NCI-H1092 (cell line): ENCODE measurements at places on chromosomes 12 and 14.

DNA sequence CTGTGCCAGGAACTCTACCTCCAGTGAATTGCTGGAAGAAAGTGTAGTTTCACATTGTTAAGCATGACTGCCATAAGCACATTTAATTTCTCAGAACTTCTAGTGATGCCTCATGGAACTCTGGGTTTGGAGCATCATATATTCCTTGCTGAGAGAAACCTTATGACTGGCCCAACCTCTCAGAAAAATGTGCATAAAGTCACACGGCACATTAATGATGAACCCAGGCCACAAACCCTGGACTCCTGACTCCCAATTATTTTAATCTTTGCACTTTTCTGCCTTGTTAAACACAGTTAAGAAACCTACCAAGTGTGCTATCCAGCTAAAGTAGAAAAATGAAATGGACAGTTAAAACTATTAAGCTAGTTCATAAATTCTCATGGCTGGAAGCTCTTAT lies 5.6 kb downstream of the TCP11L2 start:
- no peak for DNase-seq

DNA sequence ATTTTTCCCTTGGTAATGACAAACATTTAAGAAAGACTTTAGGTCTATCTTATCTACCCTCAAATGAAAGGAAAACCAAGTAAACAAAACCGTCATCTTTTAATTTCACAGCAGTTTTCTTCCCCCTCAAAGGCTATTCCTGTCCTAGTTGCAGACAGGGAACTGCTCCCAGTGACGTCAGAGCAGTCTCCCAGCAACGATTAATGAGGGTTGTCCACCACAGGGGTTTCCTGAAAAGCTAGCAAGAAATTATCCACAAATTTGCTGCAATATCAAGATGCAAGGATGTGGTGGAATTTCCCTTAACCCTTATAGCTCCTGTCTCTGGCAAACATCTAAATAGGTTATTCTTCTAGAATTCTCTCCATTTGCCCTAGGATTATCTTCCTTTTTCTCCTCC lies 89.1 kb upstream of the STAC3 start:
- DNase-seq, result no peak

DNA sequence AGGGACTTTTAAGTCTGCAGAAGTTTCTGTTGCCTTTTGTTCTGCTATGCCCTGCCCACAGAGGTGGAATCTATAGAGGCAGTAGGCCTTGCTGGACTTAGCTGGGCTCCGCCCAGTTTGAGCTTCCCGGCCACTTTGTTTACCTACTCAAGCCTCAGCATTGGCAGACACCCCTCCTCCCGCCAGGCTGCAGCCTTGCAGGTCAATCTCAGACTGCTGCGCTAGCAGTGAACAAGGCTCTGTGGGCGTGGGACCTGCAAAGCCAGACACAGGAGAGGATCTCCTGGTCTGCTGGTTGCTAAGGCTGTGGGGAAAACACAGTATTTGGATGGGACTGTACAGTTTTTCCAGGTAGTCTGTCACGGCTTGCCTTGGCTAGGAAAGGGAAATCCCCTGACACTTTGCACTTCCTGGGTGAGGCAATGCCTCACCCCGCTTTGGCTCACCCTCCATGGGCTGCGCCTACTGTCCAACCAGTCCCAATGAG lies 43.7 kb downstream of the CCDC59 start:
- DNase-seq, result no peak

DNA sequence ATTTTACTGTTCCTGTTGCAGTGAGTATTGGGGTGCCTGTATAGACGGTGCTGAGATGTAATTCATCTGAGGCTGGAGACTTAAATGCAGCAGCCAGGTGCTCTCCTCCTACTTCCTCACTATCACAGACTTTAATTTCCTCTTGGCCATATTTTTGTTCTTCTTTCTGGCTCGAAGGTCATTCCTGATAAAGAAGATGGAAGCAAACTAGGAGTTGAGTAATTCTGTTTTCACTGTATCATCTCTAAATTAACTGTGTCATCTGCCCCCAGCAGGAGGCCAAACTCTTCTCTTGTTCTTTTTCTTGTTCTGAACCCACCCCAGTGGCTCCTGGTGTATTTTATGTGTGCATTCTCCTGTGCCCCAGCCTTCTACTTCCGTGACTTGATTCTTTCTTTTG lies 141.7 kb upstream of the ARHGAP5 start:
- no peak for DNase-seq

DNA sequence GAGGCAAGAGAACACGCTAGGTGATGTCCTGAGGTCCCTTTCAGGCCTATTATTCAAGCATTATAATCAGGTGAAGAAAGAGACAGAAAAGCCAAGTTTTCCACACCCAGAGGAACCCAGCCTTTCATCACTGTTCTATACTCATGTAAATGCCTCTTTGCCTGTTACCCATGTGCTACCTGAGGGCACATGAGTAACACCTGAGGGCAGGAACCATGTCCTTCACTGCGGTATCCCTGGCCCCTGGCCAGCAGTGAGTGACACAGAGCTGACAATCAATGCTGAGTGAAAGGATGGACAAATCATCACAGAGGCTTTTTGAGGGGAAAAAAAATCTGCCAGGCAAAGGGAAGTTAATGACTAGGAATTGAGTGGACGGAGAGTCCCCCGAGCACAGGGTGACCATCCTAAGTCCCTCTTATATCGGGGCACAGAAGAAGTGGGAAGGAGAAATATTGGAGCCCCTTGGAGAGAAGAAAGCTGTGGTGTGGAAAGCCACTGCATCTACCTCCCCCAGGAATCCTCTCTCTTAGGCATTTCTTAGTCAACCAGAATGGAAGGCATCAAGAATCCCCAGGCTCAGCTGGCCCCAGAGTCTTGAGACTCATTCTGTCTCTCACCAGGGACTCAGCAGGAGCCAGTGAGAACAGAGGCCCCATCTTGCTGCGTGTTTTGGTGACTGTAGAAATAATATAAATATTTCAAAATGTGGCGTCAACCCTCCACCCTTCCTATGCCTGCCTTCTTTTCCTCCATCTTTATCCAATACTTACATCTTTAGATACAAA lies 212.9 kb downstream of the DPF3 start:
- no peak for DNase-seq

DNA sequence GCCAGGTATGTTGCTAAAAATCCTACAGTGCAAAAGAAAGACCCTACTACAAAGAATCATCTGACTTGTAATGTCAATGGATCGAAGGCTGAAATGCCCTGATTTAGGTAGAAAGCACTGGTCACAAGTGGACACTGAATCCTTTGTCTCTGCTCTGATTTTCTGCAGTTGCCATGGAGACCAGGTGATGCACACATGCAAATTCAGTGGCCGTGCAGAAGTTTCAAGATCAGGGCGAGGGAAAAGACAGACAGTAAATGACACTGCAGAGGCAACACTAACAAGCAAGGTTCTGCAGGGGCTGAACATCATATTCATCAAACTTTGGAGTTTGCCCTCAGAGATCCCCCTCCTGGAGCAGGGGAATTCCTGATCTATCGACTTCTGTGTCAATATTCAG lies 370.3 kb upstream of the TMEM132C start:
- no peak for DNase-seq

- DNase-seq, result no peak
Observed at GRCh38 chr12:104359216-104359615, 55.7 kb downstream of the EID3 start.

DNA sequence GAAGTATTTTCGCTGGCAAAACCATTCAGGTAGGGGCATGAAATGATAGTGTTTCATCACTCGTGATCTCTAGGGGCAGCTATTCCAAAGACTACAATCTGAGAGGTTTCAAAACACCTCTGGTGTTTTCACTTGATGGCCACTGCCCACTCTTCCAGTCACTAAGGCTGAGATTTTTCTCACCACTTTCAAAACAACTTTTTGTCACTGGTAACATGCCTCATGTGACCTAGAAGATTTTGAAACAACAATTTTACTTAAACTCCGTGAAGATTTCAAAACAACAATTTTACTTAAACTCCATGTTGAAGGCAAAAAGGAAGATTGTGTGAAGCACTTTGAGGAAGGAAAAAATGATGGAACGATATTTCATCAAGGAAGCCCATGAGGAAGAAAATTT lies 1.2 kb upstream of the IRAK3 start:
- no peak for DNase-seq
